ENCODE measurements at places on chromosomes 7 and 10.

- DNase-seq: no peak
These were observed 144.4 kb downstream of the TES start for GRCh38 chr7:116354546-116355423.

DNA sequence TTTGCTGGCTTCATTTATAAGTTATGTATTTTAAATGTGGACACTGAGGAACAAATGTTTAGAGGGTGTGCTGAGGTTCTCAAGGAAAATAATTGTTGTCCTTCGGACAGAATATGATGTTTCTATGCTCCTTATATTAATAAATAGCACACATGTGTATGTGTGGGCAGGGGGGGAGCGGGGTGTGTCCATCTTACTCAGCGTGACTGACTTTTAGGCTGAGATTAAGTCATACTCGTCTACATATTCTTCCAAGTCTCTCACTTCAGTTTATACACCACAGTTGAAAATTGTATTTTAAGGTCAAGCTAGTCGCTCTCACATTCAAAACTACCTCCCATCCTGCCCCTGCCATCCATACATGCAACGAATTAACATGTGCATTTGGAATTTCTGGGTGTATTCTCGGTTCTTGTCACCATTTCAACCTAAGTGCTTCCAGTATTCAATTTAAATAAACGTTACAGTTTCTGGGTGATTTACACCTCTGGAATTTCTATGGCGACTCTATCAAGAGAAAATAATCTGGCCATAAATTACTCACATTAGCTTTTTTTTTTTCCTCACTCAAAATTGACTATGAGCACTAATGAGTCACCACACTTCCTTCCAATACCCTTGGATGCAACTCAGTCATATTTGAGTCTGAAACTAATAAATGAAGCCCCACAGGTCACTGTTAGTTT lies 3.3 kb downstream of the PCDH15 start:
- no peak for DNase-seq

- no peak for DNase-seq
These were observed 136.6 kb downstream of the CALN1 start for GRCh38 chr7:72275382-72276070.

- no peak for DNase-seq
These were observed 130.0 kb downstream of the TES start for GRCh38 chr7:116340201-116340847.

- no peak for DNase-seq
These were observed 163.7 kb downstream of the WNT2 start for GRCh38 chr7:117158941-117159697.

DNA sequence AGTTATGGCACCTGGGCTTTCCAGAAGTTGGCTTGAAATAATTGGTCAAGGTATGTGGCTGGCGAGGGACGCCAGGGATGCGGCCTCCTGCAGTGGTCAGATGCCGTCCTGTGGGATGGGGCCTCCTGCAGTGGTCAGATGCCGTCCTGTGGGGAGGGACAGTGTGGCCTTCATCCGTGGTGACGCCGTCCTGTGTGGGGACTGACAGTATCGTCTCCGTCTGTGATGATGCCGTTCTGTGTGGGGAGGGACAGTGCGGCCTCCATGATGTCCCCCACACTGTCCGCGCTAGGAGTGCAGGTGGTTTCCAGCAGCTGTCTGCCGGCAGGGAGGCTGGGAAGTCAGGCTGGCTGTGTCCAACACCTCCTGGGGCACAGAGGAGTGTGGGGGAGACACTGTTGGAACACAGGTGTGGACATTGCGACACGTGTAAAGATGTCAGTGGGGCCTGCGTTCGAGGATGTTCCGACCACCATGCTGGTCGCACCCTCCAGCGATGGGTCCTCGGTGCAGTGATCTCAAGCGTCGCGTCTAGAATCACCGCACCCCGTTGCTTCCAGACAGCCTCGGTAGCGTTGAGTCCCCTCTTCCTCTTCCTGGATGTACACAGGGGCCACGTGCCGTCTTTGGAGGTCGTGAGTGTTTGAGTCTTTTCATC lies 52.6 kb downstream of the INPP5A start:
- no peak for DNase-seq

- DNase-seq: no peak
These were observed 49.6 kb upstream of the HELLS start for GRCh38 chr10:94496010-94496409.

- DNase-seq: no peak
These were observed 675 bp downstream of the SLC4A2 start for GRCh38 chr7:151060113-151060415.

GRCh38 chr10:51005551-51005950 lies 68.7 kb upstream of the PRKG1 start:
- no peak for DNase-seq

- no peak for DNase-seq
These were observed 22.3 kb downstream of the CACUL1 start for GRCh38 chr10:118732245-118733165.

- DNase-seq: no peak
These were observed 24.4 kb upstream of the VSIR start for GRCh38 chr10:71797533-71798307.

GRCh38 chr10:27369880-27370279 lies 129.3 kb upstream of the ACBD5 start:
- no peak for DNase-seq

DNA sequence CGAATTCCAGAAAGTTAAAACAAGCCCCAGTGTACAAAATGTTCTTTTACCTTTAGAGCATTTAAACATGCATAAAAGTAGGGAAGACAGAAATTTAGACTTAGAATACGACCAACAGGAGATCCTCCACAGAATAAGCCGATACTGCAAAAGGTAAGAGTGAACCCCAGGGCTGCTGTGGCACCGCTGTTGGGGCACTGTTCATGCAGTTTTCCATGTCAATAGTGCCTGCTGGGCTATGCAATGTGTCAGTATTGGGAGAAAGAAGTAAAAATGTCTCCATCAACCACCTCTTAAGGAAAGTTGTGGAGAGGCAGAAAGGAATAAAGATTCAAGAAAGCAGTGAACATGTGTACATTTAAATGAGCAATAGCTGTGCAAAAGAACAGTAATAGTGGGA lies 326.5 kb upstream of the SEMA3C start:
- DNase-seq: no peak

GRCh38 chr7:23600236-23600635 lies 3.1 kb downstream of the CCDC126 start:
- DNase-seq: no peak
